ENCODE measurements at places on chromosomes 2 and 18.

DNA sequence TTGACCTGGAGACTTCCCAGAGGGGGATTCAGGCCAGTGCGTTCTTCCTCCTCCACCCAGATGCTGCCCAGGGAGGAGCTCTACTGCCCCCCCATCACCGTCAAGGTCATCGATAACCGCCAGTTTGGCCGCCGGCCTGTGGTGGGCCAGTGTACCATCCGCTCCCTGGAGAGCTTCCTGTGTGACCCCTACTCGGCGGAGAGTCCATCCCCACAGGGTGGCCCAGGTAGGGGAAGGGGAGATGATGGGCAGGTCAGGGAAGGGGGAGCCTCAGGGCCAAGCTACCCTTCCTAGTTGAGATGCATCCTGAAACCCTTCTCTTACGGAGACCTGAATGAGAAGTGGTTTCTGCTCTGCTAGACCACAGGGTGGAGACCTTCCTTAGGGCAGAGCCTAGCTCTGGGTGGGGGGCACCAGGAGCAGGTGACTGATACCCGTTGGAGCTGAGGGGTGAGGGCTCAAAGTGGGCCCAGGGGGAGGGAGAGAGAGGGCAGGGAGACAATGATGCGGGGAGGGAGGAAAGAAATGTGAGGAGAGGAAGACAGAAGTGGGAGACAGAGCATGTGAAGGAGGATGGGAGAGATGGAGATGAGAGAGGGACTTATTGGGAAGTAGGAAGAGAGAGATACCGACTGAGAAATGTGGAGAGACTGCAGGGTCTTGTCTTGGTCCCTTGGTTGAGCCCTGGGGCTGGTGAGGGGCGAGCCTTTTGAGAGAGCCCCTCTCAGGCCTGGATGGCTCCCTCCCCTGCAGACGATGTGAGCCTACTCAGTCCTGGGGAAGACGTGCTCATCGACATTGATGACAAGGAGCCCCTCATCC, 159.4 kb downstream of the DYSF start:
- DNase-seq, result no peak

GRCh38 chr2:170815746-170816503, 762 bp upstream of the GAD1 start:
- peak; percentile 79 for DNase-seq

GRCh38 chr2:36664696-36665076, 31.8 kb upstream of the VIT start:
- DNase-seq, result no peak

GRCh38 chr18:46398005-46398404, 259.0 kb downstream of the LOXHD1 start:
- no peak for DNase-seq

DNA sequence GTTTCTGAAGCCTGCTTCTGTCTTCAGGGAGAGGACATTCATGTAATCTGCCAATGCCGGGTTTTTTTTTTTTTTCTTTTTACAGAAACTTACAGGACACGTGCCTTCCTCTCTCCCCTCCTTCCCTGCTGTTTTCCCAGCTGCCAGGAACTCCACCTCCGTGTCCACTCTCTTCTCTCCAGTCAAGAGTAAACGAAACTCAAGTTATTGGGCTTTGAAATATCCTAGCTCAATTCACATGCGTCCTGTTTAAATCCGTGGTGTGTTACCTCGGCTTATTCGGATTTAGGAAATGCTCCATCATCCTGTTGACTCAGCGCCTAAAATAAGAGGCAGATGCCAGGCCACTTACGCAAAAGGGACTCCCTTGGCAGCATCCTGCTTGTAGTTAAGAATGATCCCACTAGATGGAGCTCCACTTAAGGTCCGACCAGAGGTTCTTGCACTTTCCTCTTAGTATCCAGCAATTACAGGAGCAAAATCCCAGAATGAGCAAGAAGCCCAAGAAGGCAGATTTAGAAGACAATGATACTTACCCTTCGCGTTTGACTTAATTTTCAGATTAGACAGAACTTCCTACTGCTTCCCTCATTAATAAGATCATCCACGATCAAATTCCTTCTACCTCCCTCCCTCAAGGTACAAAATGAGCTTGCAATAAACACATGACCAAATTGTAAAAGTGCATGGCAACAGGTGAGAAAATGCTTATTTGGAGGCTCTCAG, 97.2 kb upstream of the ZCCHC2 start:
- peak; percentile 56 for DNase-seq

DNA sequence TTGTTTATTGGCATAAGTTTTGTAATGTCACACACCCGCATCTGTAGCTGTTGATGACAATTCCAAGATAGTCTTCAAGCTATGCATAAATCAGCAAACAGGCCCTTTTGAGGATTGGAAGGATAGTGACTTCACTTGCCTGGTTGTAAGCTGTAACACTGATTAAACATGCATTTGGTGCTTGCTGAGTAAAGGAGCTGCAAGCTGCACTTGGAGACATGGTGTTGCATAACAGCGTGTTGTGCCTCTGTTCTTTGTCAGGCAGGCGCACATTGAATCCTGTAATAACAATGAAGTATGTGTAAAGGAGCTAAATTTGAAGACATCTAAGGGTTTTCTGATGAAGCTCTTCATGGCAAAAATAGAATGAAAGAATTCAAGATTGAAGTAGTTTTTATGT, 68.7 kb upstream of the TTC27 start:
- DNase-seq, result no peak

DNA sequence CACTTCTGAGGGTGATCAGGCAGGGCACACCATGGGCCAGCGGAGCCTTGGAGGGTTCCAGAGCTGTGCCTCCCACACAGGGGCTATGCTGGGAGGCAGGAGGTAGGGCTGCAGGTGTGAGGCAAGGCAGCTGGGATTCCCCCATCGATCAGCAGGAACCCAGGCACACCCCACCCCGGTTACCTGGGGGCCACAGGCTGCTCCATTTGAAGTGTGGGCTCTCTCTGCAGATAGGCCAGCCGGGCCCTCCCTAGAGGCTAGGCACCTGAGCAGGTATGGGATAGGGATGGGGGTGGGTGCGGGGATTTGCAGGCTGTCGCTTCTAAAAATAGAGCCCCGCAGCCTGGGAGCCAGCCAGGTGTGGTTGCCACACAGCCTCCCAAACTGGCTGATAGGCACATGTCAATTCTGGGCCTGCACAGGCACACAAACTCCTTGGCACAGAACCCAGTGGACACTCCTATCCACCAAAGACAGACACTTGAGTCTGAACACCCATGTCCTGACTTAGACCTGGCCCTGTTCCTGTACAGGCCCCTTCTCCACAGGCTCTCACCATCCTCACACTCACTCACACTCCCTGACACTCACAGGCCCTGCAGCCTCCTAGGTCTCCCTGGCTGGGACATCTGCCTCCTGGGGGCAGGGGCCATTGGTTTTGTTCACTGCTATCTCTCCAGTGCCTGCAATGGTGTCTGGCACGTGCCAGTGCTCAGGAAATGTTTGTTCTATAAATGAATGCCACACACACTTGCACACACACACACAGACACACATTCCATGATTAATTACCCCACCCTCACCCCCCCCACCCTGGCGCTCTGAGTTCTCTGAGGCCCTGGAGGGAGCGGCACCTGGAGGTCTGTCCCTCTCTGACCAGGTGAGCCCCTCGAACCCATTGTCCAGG, 73.4 kb downstream of the ZFP36L2 start:
- DNase-seq, result no peak

GRCh38 chr2:232073026-232073425, 111.5 kb downstream of the DIS3L2 start:
- no peak for DNase-seq

- DNase-seq, result no peak
Measured at GRCh38 chr2:7517851-7518250, 600.6 kb downstream of the RNF144A start.

DNA sequence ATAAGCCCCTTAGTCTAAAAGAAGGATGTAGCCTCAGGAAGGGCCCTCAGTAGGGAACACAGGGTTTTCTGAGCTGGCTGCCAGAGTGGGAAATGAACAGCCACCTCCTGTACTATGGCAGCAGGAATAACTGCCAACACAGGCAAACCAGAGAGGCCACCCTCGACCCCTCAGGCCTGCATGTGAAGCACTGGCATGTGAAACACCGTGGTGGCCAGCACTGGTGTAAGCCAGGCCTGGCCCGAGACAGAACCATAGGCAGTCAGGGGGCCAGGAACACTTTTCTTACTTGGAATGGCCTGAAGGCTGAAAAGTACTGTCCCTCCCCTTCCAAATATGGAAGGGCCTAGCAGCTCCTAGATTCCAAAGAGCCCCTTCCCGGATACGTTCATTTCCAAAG, 28.2 kb downstream of the SFXN5 start:
- no peak for DNase-seq

DNA sequence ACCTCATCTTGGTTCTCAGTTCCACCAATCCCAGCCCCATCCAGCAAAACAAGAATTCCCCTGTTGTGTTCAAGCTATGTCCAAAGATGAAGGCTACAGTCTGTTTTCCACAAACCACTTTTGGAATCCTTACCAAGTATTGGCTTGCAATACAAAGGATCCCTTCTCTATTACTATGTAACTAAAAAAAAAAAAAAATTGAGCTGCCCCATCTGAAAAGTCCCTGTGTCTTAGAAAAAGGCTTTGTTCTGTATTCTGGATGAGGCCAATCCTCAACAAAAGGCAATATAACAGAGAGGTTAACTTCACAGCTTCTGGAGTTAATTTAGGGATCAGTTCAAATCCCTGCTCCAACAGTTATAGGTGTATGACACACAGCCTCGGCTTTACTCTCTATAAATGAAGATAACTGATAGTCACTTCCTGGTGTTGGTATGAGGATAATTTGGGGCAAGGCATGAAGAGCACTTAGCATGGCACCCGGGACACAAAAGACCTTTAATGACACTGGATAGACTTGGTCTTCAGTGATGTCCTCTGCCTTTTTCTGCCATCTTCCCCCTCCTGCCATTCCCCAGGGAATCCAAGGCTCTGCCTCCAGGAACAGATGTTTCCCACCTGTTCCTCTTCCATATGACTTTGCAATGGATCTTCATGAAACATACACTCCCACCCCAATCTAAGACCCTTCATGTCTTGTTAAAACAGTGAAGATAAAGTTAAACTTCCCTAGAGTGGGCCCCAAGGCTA, 61.2 kb upstream of the ATL2 start:
- DNase-seq, result no peak

DNA sequence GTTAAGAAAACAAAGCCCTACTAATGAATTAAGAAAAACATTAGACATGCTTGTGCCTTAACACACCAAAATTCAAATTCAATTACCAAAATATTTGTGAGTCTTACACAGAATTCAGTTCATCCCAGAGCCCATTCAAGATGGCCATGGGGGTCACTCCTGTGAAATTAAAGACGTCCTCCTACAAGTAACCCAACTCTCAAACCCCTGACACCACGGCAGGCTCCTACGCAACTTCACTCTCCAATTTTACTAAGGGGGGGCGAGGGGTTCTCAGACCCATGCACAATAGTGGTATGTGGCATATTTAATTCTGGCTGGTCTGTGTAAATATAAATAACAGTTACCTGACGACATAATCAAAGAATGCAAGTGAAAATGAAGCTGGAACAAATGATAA, 5.0 kb downstream of the ZNF516 start:
- no peak for DNase-seq

GRCh38 chr18:50334546-50335152, 40.2 kb upstream of the SKA1 start:
- no peak for DNase-seq

GRCh38 chr2:212030709-212031108, 507.9 kb downstream of the ERBB4 start:
- DNase-seq, result no peak

GRCh38 chr2:15354596-15355366, 206.4 kb downstream of the NBAS start:
- DNase-seq, result no peak

DNA sequence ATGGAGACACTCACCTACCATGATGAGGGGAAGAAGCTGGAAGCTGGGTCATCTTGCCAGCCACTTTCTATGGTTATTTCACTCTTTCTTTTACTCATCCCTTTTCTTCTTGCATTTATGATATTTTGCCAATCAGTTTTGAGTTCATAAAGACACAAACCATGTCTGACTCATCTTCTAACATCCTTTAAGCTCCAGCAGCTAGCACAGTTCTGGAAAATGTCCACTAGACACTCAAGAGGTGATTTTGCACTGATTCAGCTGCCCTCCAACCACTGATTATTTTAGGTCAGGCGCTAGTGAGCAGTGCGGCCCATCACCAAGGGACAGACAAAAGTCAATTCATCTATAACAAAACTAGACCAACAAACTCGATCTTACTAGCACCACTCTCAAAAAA, 537.1 kb upstream of the ID2 start:
- DNase-seq, result no peak

DNA sequence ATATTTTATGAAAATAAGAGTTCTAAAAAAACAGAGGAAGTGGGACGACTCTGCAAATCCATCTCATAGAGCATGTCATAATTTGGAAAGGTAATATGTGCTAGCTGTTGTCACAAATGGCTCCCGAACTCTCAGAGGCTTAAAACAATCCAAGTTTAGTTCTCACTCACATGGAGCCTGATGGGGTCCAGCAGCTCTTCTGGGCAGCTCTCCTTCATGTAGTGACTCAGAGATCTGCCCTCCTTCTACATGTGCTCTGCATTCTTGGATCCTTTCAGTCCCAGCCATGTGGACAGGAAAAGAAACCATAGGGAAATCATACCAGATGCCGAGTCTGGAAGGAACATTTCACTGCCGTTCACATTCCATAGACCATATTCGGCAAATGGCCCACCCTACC, 180.1 kb upstream of the APCDD1 start:
- no peak for DNase-seq

- no peak for DNase-seq
Measured at GRCh38 chr2:109528811-109529501, 84.8 kb downstream of the SEPTIN10 start.

GRCh38 chr2:75870651-75871137, 160.0 kb upstream of the GCFC2 start:
- no peak for DNase-seq

- no peak for DNase-seq
Measured at GRCh38 chr2:7329465-7329864, 412.3 kb downstream of the RNF144A start.

DNA sequence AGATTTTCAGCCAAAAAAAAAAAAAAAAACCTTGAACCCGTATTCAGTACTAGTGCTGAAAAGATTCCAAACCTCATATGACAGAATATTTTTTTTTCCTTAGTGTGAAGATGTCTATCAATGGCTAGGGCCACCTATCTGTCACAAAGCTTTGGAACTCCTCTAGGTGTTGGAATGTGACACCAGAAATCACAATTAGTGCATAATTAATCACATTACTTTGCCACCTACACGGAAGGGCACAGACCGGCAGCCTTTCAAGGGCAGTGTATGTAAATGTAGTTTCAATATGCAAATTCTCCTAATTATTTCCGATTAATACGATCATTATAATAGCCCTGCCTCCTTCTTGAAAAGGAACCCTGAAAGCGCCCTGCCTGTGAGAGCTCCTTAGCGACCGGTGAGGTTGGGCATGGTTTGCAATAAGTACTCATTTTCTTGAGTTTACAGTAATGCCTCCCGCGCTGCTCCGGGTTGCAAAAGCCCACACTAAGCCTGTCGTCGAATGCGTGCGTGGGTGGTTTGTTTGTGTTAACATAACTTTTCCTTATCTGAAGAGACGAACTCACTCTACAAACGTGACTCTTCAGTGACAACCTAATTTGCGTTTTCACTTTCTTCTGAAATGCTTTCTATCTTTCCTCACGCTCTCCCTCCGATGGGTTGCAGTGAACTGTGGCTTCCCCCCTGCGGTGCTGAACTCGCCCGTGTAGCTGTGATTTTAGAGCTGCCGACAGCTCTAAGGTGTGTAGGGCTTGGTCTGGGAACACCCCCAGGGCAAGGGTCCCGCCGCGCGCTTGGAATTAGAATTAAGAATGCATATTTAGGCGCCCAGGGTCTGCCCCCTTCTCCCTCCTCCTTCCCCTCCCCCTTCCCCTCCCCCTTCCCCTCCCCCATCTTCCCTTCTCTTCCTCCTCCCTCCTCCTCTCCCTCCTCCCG, 765 bp upstream of the ID2 start:
- peak; percentile 90 for DNase-seq

GRCh38 chr2:174667250-174667860, 69.8 kb upstream of the WIPF1 start:
- DNase-seq, result no peak
